ENCODE measurements at places on chromosomes 7 and 10.
A peak's percentile ranks its signal among the peaks of the same experiment; 100 is the strongest.

GRCh38 chr10:116995648-116996047 is 9.3 kb downstream of the SHTN1 start:
- no peak for DNase-seq

DNA sequence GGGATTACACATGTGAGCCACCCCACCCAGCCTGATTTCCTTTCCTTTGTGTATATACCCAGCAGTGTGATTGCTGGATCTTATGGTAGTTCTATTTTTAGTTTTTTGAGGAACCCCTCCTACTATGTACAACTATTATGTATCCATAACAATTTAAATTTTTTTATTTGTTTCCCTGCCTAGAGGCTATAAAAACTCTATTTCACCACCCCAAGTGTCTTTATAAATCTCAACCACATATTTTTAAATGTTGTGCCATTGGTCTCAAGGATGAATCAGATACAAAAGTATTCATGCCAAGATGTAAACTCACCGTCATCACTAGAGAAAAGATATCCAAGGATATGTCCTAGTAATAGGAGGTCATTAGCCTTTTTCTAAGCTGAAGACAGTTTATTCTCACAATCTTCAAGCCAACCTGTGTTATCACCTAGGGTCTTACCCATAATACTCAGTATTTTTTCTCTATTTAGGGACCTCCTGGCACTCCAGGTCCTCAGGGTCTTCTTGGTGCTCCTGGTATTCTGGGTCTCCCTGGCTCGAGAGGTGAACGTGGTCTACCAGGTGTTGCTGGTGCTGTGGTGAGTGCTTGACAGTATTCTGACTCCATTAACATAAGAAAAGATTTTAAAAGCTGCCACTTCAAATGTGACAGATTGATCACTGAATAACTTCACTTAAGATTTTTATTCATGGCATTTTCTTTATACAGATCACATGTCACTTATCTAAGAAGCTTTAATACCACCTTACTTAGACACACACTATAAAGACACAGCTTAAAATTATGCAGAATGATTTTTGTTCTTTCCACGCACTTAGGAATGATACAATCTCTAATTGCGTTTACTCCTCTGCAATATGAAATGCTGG is 29.4 kb downstream of the COL1A2 start:
- DNase-seq: no peak

GRCh38 chr10:78718032-78718572 is 350.7 kb upstream of the ZMIZ1 start:
- no peak for DNase-seq

- DNase-seq: no peak
Observed at GRCh38 chr7:122913608-122914007, 27.3 kb upstream of the CADPS2 start.

DNA sequence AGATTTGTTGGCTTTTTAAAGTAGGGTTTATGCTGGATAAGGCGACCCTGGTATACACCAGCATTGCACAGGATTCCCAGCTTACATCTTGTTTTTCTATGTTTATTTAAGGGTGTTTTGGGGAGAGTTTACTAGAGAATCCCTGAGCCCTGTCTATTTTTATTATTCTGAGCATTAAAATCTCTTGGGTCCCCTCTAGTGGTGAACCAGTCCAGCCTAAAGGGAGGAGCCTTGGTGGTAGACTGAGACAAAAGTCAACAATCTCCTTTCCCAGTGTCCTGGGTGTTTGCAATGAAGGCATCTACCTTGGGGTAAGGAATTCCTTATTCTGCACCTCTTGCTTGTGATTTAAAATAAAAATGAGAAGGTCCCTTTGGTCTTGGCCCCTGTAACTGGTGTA is 38.2 kb downstream of the ANTXRL start:
- no peak for DNase-seq

- DNase-seq: peak; percentile 32
Observed at GRCh38 chr7:2023877-2024566, 208.7 kb downstream of the MAD1L1 start.

DNA sequence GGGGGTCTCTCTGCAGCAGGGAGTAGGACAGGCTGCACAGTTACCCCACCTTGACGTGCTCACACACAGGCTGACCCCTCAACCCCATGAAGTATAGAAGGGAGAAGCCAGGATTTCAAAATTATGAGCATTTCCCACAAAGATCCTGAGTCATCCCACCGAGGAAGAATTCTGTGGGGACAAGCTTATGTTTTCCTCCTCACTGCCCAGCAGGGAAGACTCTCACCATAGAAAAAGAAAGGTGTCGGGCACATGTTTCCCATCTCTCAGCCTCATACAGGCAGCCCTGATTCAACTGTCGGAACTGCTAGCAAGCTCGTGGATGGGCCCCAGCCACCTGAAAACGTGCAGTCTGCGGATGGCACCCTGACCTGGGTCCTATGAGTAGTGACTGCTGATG is 499.7 kb upstream of the MKI67 start:
- DNase-seq: no peak

DNA sequence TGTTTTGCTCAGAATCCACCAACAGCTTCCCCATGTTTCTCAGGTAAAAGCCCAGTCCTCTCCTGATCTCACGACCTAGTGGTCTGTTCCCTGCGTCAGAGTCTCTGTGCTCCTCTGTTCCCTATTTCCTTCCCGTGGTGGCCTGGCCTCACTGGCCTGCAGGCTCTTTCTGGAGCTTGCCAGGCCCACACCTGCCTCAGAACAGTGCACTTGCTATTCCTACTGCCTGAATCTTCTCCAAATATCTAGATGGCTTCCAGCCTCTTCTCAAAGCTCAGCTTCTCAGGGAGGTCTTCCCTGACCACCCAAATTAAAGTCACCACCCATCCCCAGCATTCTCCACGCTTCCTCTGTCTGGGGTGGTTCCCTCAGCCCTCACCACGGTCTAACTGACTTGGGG is 165.3 kb downstream of the USP6NL start:
- DNase-seq: no peak

DNA sequence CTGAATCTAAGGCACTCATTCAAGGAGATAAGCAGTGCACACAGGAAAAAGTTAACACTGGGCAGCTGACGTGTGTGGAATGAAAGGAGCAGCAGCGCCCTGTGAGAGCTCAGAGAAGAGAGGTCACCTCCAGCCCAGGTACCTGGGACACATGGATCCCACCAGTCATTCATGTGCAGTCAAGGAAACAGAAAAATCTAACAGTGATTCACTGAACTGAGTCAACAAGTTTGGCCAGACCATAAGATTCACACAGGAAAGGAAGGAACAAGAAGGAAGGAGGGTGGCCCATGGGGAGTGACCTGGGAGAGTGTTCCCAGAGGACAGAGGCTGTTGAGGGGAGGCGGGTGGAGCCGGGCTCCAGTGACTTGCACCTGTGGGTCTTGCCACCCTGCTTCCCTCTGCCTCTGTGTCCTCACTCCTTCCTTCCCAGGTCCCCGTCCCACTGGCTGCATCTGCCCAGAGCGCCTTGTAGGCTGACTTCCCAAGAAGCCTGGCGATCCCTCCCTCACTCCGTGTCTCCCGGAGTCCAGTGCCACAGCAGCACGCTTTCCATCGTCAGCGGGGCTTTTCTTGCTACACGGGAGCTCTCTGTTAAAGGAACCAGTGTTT is 27.7 kb downstream of the RNF32 start:
- no peak for DNase-seq

GRCh38 chr7:94657771-94658693 is 2.1 kb upstream of the SGCE start:
- peak; percentile 94 for DNase-seq

DNA sequence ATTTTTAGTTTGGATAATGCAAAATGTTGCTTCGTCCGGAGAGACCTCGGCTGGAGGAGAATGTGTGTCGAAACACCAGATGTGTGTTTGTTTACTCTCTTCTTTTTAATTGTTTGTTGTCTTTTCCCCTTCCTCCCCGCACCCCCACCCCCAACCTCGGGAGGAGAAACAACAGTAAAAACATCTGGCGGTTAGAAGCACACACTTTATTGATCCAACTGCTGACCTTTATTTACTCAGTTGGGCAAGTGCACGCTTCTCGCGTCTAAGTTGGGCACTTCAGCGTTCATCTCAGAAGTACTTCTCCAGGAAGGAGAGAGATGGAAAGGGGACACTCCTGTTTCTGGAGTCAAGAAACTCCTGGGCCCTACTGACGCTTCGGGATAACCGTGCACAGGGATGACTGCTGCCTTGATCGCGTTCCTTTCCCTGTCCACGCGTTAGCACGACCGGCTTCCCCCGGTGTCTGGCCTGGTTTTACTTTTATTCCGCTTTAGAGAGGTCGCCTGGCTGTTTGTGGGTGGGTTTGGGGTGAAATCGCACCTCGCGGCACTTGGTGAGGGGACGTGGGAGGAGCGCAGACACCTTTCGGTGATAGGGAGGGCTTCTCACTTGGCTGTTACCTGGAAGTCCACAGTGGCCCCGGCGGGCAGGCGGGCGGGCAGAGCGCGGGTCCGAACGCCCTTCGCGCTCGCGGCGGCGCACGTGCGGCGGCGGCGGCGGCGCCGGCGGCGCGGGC is 168.3 kb upstream of the PPP1R3A start:
- DNase-seq: peak; percentile 40

DNA sequence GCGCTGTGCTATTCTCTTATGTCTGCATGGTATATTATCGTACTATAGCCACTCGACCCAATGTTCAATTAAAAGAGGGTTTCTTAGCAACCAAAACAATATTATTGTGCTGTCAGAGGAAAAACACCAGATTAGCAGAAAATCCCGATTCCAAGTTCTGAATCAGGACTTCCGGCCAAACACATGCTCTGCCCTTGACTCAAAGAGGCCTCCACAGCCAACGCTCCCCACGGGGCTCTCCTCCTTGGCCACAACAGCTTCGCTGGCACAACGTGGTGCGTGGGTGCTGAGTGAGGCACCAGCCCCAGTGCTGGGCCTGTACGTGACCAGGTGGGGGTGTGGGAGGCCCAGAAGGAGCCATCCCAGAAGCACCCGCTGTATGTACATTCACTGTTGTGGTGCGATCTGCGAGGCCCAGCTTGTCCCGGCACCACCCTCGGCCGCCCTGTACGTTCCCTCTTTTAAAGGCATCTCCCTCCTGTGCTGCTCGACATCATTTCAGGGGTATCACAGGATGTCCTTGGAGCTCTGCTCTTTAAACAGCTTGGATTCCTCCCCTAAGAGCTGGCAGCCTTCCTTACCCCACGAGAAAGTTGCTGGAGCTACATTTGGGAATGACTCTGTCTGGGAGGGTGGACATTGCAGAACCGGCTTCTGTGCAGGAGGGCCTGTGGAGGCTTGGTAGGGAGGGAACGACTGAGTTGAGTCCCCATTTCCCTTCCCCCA is 736.2 kb downstream of the PARD3 start:
- DNase-seq: peak; percentile 35

DNA sequence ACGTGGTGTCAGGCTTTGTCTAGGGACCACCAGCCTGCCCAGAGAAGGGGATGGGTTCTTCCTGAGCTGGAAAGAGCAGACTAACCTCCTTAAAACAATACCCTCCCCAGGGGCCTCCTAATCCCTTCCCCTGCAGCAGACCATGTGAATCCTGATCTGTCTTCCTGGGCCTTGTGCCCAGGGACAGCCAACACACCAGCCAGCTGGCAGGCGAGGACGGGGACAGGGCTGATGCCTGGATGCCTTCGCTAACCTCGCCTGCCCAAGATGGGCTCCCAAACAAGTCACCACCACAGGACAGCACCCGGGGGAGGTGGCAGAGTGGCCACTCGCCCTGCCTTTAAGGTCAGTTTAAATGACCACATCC is 17.6 kb downstream of the PODXL start:
- no peak for DNase-seq

GRCh38 chr7:2513702-2514101 is 5.9 kb upstream of the LFNG start:
- no peak for DNase-seq

DNA sequence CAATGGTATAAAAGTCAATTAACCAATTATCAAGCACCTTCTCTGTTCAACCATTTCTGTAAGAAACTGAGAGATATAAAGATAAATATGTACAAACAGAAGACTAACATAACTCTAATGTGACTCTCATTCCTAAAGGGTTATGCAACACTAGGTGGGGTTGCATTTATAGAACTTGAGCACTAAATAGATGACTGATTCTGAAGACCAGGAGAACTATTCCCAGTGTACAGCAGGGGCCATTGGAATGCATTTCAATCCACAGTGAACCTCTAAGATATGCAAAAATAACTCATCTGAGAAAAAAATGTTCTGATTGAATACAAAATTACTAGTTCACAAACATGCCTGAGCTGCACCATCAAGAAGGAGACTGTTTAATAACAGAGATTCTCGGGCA is 341.2 kb upstream of the STEAP1 start:
- DNase-seq: no peak

GRCh38 chr10:64444564-64444963 is 923.4 kb downstream of the REEP3 start:
- DNase-seq: no peak

DNA sequence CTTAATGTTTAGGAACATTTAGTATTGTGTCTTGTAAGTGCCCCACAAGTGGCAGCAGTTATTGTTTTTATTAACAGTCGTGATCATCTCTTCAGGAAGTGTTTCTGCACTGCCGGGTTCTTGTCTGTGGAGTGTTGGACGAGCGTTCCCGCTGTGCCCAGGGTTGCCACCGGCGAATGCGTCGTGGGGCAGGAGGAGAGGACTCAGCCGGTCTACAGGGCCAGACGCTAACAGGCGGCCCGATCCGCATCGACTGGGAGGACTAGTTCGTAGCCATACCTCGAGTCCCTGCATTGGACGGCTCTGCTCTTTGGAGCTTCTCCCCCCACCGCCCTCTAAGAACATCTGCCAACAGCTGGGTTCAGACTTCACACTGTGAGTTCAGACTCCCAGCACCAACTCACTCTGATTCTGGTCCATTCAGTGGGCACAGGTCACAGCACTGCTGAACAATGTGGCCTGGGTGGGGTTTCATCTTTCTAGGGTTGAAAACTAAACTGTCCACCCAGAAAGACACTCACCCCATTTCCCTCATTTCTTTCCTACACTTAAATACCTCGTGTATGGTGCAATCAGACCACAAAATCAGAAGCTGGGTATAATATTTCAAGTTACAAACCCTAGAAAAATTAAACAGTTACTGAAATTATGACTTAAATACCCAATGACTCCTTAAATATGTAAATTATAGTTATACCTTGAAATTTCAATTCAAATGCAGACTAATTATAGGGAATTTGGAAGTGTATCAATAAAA is 22.2 kb downstream of the PLA2G12B start:
- no peak for DNase-seq

- DNase-seq: peak; percentile 50
Observed at GRCh38 chr7:104979167-104979841, 34.7 kb upstream of the KMT2E start.

GRCh38 chr7:137166363-137166762 is 177.2 kb downstream of the PTN start:
- DNase-seq: no peak

GRCh38 chr7:111438369-111439289 is 123.7 kb downstream of the IMMP2L start:
- DNase-seq: peak; percentile 71

GRCh38 chr10:29022513-29022912 is 266.4 kb upstream of the LYZL1 start:
- no peak for DNase-seq

DNA sequence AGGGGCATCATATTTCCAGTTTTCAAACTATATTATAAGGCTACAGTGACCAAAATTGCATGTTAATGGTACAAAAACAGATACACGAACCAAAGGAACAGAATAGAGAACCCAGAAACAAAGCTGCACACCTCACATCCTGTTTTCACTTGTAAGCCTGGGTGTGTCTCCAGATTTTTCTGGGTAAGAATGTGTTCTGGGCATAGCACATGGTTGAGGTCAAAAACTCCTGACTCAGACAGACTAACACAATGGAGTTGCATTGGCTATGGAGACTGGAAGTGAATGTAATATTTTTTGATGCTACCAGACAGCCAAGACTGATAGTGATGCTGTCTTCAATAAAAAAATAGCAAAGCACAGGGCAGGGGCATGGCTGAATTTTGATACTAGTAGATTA is 1175.2 kb downstream of the NXPH1 start:
- no peak for DNase-seq

Data from brain microvascular endothelial cell (primary cell).